Astrocyte of the cerebellum (primary cell): ENCODE measurements at places on chromosomes 4 and X.

- DNase-seq: no peak
These were observed 49.4 kb upstream of the PRR32 start for GRCh38 chrX:126770179-126770578.

DNA sequence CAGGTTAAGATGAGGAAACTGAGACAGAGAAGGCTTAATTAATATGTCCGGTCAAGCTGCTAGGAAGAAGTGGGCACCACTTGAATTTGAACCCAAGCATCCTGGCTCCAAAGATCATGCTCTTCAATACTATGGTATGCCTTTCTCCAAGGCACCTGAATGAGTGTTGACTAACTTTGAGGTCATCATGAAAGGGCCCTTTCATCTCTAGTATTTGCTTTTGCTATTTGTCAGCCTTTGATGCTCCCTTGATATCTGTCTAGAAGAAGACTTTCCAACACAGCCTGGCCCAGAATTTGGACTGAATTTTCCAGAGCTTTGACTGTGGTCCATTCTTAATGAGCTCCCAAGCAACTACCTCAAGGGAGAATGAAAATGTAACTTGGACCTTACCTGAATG is 179.1 kb upstream of the DKK2 start:
- no peak for DNase-seq

DNA sequence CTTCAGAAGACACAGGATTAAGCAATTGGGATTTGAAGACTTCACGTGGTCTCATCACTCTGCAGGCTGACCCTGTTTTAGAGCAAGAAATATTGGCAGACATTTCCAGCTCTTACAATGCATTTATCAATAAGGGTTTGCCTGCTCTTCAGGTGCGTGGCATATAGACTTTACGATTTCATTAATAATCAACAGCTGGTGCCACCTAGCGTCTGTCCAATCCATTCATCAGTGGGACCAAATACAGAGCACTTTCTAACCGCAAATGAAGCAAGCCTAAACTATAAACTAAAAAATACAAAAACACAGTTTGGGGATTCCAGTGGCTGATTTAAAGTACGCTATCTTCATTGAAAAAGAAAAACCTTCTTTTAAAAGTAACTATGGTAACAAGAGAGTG is 125.4 kb upstream of the DMD start:
- no peak for DNase-seq

DNA sequence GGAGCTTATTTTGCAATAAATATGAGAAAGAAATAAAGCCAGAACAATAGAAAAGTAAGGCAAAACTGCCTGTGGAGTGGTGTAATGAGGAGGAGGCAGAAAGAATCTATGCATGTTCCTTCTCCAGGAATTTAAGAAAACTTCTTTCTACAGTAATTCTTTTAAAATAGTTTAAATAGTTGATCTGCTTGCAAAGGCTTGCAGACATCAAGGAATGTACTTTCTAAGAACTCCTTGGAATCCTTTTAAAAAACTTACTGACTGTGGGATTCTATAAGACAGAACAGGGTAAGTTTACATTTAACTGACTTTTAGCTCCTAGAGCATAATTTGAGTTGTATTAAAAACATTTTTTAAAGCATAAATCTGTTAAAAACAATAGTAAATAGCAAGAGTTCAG is 63.2 kb upstream of the ALB start:
- no peak for DNase-seq

GRCh38 chrX:119518371-119518770 is 46.8 kb downstream of the STEEP1 start:
- DNase-seq: no peak

GRCh38 chrX:17242470-17242869 is 132.5 kb upstream of the NHS start:
- peak; percentile 36 for DNase-seq

GRCh38 chr4:170651786-170652185 is 562.0 kb upstream of the AADAT start:
- no peak for DNase-seq

DNA sequence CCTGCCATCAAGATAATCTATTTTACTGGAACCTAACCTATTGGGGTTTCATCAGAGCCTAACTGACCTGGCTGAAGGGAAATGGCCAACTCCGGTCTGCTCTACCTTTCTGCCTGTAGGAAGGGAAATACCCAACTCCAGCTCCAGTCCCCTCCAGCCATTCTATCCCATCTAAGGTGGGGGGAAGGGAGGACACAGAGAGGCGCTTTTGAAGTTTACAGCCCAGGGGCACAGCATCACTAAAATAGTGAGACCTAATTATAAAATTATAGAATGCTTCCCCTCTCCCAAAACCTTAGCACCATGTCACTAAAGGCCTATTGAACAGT is 27.8 kb upstream of the ACSL4 start:
- DNase-seq: no peak

- peak; percentile 89 for DNase-seq
These were observed 115.6 kb downstream of the DHRSX start for GRCh38 chrX:2385224-2385623.

GRCh38 chrX:74277846-74278245 is 26.1 kb upstream of the ZCCHC13 start:
- no peak for DNase-seq

DNA sequence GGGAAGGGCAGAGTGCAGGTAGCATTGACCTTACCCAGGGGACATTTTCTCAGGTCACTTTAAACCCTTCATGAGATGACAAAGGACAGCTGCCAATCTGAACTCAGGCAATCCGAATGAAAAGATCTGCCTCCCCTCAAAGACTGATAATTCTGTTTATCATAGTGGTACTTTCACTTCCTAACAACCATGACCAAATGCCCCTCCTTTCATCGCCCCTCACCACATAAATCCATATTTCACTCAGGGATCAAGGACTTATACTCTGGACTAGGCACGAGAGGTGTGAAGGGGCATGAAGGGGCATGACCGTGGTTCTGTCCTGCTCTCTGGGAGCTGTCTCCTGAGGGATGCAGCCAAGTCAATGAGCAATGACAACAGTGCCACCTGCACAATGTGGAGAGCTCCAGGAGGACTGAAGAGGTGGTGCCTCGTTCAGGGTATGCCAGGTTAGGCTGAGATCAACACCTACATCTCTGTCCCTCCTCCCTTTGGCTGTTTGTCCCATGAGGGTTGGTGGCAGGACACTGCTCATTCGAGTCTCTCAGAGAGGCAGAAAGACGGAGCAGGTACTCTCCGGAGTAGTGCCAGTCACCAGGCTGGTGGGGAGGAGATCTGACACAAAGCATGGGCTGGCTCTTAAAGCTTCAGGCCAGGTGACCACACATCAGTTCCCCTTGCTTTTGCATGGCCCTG is 12.5 kb downstream of the HS3ST1 start:
- no peak for DNase-seq

DNA sequence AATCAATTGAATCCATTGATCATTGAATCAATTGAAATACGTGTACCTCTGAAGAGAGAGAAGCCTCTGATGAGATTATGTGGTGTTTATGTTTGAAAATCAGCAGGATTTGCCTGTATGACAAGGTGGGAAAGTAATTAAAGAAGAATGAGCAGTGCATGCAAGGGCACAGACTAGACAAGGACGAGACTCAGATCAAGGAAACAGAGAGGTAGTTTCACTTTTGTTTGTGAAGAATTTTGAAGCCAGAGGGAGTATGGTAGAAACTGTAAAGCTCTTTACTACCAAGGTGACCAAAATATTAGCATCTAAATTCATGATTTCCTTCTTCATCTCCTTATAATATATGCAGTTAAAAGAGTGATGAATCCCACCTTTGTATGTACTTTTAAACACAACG is 1830.0 kb upstream of the IGFBP7 start:
- no peak for DNase-seq

GRCh38 chr4:10117359-10118047 is 904 bp upstream of the WDR1 start:
- no peak for DNase-seq

DNA sequence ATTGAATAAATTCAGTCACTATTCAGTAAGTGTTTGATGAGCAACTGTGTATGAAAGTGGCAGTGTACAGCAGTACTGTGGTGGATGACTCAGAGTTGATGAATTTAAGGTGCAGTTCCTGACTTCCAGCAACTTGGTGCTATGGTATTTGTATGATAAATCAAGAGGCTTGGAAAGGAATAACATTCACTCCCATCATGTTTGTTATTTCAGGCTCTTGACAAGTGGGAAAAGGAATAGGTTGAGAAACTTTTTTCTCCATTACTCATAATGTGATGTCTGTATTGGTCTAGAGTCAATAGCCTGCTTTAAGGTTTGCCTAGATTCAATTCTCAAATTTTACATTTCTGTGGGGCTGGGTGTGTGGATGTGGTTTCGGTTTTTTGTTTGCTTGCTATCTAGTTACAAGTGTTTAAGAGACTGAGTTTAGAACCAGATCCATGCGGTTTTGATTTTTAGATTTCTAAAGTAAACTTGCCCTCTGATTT is 35.1 kb upstream of the CYP2U1 start:
- peak; percentile 96 for DNase-seq

DNA sequence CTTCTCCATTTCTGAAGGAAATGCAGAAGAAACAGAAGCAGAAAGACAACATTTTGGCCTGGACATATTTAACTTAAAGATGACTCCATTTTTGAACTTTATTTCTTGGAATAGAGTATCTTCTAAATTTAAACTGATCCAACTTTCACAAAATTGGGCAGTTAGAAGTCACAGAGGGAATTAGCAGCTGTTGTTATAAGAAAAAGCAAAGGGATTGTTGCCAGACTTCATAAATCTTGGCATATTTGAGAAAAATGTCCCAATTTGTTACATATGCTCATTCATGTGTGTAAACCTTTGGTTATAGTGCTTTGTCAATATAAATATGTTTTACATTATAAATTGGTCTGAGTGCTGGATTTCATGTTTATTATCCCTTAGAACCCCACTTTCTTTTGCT is 3.4 kb downstream of the GLUD2 start:
- no peak for DNase-seq

DNA sequence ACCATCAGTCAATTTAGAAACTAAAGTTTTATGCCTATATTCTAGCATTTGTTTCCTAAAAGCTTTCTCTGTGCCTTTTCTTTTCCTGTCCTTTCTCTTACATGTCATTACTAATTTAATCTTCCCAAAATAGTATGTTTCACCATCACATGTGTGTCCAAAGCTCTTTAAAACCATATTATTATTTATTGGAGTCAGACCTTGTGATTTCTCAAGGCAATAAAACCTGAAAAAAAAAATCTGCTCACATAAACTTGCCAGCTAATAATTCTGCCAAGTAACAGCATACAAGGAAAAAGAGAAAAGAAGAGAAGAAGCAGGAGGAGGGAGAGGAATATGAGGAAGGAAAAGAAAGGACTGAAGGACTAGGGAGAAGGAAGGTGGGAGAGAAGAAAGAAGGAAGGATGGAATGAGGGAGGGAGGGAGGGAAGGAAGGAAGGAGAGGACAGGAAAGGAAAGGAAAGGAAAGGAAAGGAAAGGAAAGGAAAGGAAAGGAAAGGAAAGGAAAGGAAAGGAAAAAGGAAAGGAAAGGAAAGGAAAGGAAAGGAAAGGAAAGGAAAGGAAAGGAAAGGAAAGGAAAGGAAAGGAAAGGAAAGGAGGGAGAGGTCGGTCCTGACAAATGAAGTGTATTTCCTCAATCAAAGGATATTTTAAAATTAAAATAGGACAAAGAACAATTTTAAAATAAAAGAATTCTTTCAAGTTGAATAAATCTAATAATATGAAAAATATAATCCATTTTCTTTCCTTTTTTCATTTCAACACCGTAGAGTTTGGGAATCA is 57.4 kb downstream of the ANTXR2 start:
- DNase-seq: no peak

GRCh38 chr4:103853627-103854026 is 133.8 kb upstream of the TACR3 start:
- no peak for DNase-seq

DNA sequence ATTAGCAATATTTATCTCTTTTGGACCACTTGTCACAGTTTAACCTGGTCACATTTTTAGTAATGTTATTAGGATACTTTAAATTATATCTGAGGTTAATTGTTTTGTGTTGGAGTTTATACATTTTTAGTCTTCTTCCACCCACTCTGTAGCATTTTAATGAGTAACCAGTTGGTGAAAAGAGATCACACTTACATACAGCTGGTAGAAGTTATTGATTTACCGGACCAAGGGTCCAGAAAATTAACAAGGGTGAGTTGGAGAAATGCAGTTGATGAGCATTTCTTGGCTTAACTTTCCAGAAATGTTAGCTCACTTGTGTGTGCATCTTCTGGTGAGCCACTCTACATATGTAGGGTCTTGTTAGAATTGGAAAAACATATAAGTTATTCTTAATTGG is 219.6 kb downstream of the GRXCR1 start:
- no peak for DNase-seq

GRCh38 chr4:89305712-89306437 is 1.7 kb downstream of the GPRIN3 start:
- no peak for DNase-seq

DNA sequence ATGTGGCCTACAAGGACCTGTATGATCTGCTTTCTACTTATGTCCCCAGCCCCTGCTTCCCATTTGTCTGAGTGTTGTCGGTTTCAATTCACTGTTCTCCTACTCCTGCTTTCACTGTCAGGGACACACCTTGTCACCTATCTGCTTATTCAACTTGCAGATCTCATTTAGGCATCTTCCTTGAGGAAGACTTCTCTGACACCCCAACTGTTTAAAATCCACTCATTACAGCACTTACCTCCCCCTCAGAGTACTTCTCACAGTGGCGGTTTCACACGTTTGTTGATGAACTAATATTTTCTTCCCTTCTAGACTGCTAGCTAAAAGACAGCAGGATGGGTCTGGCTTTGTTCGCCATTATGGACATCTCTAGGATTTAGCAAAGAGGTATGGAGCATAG is 279.9 kb upstream of the TET2 start:
- DNase-seq: no peak

DNA sequence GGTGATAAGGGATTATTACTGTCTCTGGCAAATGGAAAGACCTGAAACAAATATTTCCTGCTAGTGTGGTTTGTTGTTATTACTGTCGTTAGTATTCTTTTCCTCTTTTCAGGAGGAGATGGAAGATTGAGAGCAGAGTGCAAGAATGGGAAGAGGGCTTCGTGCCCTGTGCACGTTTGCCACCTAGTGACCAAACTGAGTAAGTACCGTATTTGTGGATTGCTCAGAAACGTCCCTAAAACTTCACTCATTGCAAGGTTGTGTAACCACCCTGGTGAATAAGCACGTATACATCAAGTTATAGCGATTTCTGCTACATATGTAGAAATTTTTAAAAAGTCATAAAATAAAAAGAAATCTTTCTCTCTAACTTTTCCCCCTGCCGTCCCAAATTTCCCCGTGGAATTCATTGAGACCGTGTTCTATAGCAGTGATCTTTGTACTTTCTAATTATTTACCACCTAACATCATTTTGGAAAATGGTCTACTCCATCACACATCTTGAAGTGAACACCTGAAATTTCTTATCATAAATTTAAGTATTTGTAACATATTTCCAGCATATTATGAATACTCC is 24.3 kb downstream of the LINC00632 start:
- DNase-seq: no peak

DNA sequence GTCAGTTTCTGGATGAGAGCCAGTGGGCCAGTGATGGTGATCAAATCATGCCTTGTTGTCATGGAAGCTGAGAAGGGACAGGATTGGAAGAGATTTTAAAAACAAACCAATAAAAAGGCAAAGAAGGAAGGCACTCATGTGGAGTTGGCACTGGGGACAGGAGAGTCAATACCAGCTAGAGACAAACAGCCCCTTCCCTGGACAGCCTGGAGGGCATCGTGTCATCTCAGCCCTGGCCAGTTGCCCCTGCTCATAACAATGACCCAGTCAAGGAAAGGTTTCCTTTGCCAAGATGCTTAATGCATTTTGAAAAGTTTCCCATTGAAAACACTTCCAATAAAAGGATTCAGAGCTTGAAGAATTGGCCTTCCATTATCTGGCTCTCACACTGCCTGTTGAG is 55.5 kb downstream of the SCML1 start:
- no peak for DNase-seq
